ENCODE measurements at places on chromosomes 3 and 15.
A peak's percentile ranks its signal among the peaks of the same experiment; 100 is the strongest.

GRCh38 chr3:130227540-130227939, 117.9 kb upstream of the COL6A5 start:
- no peak for DNase-seq

GRCh38 chr3:21995079-21995607, 244.1 kb upstream of the ZNF385D start:
- no peak for DNase-seq

DNA sequence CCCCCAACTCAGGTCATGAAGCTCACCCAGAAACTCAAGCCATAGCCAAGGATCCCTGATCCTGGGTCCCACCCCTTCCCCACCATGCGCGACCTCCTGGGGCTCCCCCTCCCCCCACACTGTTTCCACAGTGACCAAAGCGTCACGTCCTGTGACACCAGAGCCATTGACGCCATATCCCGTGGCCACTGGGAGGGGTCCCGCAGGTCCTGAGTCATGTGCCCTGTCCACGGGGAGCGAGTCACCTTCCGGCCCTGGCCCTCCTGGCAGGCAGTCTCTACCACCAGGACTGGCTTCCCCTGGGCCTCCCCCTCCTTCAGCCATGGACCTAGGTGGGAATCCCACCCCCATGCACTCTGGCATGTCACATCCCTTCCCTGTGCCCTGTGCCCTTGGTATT, 15.6 kb downstream of the SEMA3F start:
- no peak for DNase-seq

DNA sequence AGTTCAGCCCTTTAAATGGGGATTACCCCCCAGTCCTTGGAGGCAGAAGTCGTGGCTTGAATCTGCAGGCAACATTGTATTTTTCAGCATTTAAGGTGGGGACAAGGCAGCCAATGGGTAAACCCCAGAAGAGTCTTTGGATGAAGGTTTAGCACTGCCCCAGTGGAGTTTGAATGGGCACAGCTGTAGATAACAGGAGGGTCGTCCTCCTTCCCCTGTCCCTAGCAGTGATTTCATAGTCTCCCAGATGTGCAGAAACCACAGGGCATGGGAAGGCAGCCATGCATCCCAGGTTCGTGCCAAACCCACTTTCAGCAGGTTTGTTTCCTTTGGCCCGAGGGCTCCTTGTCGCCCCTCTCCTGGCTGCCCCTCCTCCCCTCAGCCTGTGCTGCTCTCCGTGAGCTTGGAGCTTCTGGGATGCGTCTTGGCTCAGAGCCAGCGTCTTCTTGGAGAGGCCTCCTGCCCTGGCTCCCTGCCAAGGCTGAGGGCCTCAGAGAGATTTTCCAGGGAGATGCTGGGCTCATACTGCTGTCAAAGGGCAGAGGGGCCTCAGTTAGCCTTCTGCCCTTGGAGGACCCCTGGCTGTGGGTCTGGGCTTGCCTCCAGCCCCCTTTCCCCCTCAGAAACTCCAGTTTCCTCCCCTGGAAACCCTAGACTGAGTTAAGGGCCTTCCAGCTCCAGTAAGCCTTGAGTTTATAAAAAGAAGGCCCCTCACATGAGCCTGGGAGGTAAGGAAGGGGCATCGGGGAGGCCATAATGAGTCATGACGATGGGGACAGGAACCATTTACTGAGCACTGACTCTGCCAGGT, 48.9 kb upstream of the POLG start:
- DNase-seq: no peak

GRCh38 chr3:5122741-5123706, 932 bp downstream of the ARL8B start:
- no peak for DNase-seq

DNA sequence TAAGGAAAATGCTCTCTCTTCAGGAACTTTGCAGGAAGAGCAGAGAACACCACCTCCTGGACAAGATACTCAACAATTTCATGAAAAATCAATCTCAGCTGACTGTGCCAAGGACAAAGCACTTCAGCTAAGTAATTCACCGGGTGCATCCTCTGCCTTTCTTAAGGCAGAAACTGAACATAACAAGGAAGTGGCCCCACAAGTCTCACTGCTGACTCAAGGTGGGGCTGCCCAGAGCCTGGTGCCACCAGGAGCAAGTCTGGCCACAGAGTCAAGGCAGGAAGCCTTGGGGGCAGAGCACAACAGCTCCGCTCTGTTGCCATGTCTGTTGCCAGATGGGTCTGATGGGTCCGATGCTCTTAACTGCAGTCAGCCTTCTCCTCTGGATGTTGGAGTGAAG, 200.5 kb downstream of the AKAP13 start:
- no peak for DNase-seq

DNA sequence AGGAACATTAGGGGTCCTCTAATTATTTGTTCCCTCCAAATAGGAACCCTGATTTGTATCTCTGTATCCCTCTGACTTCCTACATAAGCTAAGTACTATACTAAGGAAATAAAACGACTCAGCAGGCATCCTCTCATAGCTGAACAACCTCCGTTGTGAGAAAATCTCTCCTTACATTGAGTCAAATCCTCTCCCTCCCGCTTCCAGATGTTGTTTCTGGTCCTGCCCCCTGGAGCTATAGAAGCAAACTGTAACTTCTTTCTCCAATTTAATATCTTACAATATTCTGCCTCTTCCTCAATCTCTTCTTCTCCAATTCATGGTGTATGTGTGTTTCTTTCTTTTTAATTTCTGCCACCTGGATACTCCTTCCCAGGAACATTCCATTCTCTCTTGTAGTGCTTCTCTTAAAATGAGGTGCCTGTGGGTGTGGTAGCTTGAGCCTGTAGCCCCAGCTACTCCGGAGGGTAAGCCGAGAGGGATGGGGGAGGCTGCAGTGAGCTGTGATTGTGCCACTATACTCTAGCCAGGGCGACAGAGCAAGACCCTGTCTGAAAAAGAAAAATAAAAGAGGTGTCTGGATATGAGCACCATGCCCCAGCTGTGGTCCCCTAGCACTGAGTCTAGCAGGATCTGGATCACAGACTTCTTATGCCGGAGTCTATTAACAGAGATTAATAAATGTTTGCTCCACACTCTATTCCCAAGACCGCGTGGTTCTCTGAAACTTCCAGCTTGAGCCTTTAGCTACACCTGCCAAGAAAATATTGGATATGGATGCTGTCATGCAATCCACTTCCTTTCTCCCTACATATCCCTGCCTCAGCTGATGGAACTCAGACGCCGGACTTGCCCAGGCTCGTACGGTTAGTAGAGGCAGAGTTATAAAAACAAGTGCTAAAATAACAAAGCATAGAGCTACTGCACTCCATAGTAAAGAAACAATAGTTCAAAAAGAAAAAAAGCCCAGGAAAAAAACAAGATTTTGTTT, 42.9 kb upstream of the NEO1 start:
- DNase-seq: no peak

- DNase-seq: no peak
Measured at GRCh38 chr3:73626106-73626505, 1.4 kb upstream of the PDZRN3 start.

DNA sequence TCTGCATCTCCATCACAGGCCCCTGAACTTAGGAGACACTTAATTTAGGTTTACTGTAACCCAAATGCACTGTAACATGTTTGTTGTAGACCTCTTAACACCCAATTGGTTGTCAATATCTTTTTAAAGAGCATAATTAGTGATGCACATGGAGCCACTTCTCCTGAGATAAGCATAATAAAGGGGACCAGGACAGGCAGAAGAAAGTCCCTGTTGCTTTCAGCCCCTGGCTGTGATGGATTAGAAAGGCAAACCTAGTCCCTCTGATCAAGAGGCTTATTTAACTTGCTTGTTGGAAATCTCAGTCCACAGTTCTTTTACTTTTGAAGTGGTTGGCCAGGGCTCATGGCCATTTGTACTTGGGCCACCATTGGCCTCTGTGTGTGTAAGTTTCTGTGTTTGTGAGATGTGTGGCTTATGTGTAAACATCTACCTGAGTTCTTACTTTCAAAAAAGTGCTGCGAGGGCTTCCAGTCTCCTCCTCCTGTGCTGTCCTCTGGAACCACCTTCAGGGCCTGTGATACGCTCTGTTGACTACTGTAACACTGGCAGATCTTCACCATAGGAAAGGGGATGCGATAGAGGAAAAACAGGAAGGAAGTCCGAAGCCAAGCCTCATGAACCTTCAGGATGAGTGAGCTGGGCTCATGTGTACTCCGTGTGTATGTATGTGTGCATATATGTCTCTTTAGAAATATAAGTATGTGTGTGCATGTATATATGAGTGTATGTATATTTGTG, 136.2 kb downstream of the EPHB1 start:
- no peak for DNase-seq

- DNase-seq: no peak
Measured at GRCh38 chr3:38327335-38328009, 19.1 kb upstream of the XYLB start.

- no peak for DNase-seq
Measured at GRCh38 chr15:61621865-61622264, 392.8 kb upstream of the RORA start.

DNA sequence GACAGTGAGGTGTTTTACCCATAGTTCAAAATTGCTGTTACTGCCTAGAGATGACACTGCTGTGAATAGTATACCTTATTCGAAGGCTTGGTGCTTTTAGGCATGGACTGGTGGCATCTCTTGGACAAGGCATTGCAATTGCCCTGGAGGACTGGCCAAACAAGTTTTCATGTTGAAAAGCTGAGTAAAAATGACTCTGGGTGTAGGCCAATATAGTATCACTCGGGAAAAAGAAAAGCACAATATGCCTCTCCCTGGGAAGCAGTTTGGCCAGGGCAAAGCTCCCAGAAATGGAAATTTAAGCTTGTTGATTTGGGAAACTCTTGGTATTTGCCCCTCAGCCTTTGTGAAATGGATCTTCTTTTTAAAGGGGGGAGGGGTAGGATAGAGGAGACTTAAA, 54.8 kb downstream of the ZNF609 start:
- no peak for DNase-seq

GRCh38 chr3:42013691-42014457, 52.0 kb upstream of the ULK4 start:
- DNase-seq: no peak

DNA sequence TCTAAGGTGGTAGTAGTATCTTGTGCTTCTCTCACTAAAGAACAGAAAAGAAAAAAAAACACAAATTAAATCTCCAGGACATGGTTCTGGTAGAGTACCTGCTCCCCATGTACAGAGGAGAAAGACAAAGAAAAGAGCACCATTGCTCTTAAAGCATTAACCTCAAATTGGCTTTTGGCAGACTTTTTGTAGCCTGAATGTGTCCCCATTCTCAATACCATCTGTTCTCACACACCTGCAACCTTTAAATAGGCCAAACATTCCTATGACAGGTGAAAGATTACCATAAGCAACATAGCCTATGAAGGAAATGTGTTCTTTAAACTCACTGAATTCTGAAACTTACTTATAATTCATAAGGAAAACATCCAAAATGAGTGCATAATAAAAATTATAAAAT, 68.0 kb downstream of the TIPARP start:
- no peak for DNase-seq

DNA sequence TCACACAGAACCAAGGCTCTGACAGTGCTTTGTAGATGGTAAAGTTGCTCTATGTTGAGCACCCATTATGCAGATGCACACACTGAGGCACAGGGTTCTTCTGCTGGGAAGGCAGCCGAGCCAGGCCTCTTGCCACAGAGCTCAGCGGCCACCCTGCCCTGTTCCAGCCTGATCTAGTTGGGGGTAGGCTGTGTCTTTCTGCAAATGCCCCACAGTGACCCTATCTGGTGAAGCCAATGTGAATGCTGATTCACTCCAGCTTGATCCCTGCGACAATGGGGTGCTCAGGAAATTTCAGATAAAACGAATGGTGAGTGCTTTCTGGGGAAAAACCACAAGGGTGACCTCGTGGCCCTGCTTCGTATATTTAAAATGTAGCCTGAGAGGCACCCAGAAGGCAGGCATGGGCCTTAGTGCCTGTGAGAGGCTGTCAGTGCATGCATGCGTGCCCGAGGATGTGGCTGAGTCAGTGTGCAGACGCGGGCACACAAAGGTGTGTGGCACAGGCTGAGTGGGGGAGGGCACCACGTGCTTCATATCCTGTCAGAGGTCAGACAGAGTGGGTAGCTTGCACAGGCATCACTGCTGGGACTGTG, 85.7 kb downstream of the ATP2B2 start:
- DNase-seq: no peak

DNA sequence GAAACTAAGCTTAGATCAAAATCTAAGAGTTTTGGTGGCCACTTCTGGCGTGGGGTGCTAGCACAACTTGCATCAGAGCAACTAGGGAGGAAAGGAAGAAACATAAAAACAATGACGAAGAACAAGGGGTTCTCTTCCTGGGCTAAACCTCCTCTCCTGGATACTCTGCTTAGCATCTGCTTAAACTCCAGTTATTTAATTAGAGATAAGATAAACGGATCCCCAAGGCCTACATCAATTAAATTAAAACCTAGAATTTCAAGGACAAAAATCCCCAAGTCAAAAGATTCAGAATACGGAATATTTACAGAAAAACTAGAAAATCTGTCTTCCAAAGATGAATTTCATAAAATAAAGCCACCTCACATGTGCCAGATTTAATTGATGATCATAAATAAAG, 281.9 kb downstream of the SHOX2 start:
- no peak for DNase-seq

GRCh38 chr15:63912061-63912615, 78.4 kb upstream of the HERC1 start:
- no peak for DNase-seq

DNA sequence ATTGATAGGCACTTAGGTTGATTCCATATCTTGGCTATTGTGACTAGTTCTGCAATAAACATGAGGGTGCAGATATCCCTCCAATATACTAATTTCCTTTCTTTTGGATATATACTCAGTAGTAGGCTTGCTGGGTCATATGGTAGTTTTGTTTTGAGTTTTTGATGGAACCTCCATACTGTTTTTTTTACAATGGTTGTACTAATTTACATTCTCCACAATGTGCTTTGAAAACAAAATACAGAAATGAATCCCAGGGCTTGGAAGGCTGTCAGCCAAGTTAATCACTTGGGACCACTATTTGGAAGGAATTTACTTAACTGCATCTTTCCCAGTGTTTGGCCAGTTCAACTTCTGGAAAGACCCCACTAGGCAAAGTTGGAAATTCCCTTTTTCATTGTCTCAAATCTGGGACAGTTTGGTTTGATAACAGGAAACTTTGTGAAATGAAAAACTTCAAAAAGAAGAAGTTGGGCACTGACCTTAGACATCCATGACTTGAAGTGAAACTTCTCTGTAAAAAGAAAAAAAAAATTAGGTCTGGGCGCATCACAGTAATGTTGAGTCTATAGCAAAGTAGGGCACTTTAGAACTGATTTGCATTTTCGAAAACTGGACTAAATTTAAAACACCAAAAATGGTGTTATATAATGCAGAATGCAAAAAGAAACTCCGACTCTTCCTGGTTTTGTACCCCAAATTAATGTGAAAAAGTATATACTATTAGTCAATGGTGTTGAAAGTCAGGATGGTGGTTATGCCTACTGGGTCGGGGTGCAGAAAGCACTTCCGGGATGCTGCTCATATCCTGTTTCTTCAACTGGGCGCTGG, 6.0 kb downstream of the CTSH start:
- peak; percentile 52 for DNase-seq
